ENCODE measurements at places on chromosomes 1 and 21. TPM values are rescaled to one million over a fixed set of nuclear protein-coding genes. Genes with fewer than 3 reads are reported as not detected.

DNA sequence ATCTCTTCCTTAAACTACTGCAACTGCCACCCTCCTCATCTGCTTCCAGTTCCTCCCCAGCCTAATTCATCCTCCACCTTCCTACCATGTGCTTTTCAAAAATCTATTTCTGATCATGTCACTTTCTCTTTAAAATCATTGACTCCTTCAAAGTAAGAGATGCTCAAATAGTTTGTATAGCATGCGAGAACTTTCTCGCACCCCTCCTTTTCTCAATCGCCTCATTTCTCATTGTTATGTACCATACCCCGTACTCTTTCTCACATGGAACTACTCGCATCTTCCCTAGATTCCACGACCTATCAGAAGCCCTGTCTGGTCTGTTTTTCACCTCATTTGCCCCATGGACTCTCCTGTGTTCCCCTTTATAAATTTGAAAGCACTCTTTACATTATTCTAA, 238.2 kb downstream of the NRIP1 start:
- DNase-seq, result no peak

DNA sequence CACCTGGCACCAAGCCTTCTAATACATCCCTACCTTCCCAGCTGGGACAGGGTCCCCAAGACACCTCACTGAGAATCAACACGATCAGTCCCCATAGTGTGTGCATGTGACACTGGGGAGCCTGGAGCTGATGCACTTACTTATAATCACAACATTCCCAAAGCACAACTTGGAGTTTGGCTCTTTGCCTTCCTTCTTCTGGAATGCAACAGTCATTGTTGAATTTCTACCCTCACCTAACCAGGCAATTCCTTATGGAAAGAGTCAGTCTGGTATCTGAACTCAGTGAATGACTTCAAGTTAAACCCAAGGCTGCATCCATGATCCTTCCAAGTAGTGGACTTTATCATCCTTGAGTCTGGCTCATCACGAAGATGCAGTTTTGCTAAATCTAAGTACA, 86.1 kb downstream of the DSCAM start:
- DNase-seq, result no peak

DNA sequence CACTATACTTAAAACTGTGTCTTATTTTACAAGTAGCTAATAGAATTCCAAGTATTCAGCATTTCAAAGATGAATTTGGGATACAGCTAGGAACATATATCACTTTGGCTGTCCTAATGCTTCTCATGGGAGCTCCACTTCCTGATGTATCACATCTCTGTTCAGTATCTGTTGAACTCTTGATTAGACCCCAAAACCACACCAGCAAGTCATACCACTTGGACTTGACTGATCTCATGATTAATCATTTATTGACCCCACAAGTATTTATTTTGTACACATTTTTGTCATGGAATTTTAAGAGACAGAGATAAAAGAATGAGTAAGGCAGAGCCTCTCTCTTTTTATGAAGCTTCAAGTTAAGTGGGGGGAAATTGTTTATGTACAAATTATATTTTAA, 30.0 kb downstream of the TMPRSS15 start:
- DNase-seq, result no peak

DNA sequence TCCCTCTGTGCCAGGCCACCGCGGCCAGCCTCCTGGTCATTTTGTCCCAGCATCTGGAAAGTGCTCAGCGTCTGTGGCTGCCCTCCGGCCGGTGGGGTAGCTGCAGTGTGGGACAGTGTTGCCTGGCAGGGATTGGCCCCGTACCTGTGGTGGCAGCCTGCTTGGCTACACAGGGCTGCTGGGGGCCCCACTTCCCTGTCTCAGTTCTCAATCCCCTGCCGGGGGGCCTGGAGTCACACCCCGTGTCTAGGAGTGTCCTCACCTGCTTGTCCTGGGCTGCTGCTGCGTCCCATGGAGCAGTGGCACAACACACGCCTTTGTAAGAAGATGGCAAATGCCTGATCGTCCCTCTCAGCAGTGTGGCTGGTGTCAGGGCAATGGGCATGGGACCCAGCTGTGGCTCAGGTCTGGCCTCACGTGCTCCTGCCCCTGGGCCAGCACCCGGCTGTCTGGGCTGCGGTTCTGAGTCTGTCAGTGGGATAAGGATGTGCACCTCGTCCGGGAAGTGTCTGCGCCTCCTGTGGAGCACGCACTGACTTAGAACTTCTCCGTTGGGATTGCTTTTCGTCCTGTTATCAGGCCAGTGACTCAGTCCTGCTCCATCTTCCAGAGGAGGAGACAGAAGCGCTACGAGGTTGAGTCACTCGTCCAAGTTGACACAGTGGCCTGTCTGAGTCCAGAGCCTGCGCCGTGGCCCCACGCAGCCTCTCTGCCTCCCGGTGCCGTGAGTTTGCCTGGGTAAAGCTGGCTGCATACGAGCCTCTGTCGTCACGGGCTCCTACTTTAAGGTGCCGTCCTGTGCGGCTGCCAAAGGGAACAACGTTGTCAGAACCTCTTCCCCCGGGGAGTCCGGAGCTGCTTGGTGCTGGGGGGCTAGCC, 41.0 kb downstream of the CRYAA start:
- DNase-seq, result no peak

- no peak for DNase-seq
Measured at GRCh38 chr1:41479000-41479807, 5.3 kb downstream of the EDN2 start.

ELF3 gene
- 0.33 TPM for total RNA-seq

DNA sequence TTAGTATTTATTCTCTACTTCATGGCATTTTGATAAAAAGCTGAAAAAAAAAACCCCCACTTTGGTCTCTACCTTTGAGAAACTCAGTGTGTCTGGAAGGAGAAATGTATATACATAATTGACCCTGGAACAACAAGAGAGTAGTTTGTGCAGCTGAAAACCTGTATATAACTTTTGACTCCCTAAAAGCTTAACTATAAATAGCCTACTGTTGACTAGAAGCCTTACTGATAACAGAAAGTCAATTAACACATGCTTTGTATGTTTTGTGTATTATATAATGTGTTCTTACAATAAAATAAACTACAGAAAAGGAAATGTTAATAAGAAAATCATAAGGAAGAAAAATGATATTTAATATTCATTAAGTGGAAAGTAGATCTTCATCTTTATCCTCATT, 88.0 kb downstream of the NEK7 start:
- DNase-seq, result no peak

DHRS3 gene
- total RNA-seq, result 91.8 TPM

DNA sequence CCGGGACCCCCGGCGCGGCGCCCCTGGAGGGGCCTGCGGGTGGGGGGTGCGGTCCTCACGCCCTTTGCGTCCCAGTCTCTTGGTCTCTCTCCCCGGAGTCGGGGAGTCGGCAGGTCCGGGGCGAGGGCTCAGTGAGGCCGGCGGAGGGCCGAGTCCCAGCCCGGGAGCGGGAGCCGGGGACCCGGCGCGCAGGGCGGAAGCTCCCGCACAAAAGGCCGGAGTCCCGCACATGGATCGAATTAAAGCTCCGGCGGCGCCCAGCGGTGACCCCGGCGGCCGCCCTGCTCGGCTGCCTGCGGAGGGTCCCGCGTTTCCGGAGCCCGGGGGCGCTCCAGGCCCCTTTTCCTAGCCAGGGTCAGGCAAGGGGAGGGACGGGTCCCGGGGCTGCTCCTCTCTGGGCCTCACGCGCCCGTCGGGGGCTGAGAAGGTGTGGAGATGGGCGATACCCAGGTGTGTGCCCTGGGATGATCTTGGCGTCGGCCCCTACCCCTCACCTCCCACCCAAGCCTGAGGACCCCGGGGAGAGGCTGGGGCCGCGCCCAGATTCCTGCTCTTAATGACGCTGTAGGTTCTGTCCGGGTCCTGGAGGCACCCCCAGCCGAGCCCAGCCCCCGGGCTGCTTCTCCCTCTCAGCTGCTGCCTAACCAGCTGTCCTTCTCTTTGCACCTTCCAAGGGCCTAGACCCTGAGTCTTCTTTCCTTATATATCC, 512 bp downstream of the FBLIM1 start:
- no peak for DNase-seq

C1QC gene
- 3.3 TPM for total RNA-seq

GRCh38 chr1:182029002-182029378, 32.5 kb downstream of the ZNF648 start:
- no peak for DNase-seq

DNA sequence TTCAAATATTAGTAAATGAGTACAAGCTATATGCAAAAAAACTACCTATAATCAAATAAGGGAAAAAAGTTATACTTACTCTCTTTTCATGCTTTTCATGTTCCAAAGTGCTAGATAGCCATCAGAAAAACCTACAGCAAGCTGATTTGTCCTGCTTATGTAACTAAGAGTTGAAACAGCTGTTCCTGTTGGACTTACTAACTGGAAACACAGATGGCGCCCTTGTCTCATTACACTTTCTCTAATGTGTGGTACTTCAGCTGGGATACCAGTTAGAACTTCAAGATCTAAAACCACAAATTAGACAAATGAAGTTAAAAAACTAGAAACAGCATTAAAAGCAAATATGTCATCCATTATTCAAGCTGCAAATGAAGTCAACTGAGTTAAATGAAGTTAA, 24.3 kb downstream of the AHCTF1 start:
- DNase-seq, result peak; percentile 15

DNA sequence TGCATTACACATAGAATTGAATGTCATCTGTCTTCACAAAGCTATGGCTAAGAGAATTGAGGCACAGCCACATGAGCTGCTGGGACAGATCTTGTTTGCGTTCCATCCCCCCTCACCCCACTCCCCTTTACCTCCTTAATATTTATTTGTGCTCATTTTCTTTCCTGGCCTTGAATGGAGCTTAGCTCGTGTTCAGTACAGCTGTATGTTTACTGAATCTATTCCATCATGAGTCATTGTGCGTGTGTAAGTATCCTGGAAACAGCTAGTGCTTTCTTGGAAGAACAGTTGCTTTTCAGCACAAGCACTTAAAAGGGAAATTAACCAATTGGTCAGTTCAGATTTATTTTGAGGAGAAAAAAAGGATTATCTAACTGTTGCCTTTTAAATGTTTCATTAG, 14.7 kb downstream of the PROX1 start:
- no peak for DNase-seq

DNA sequence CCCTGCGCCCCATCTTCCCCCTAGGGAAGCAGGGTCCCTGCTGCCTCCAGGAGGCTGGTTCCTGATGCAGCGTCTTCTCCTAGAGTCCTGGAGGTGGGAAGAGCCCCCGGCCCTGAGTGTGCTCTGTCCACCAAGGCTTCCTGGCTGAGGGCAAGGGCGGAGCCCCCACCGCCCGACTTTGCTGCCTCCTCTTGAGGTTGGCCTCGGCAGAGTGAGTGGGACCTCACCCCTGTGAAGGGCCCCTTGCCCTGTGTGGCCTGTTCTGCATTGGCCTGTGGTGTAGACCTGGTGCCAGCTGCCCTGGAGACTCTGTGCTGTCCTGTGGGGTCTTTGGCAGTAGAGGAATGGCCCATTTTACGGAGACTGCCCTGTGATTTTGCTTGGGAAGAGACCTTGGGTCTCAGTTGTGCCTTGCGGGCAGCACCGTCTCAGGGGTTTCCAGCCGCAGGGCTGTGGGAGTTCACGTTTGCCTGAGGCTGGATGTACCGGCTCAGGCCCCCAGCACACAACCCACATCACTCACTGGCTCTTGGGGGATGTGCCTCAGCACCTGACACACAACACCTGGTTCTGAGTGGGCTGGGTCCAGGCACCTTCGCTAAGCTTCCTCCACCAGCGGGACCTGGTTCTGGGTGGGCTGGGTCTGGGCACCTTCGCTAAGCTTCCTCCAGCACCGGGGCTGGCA, 73.6 kb downstream of the SKI start:
- no peak for DNase-seq

DNA sequence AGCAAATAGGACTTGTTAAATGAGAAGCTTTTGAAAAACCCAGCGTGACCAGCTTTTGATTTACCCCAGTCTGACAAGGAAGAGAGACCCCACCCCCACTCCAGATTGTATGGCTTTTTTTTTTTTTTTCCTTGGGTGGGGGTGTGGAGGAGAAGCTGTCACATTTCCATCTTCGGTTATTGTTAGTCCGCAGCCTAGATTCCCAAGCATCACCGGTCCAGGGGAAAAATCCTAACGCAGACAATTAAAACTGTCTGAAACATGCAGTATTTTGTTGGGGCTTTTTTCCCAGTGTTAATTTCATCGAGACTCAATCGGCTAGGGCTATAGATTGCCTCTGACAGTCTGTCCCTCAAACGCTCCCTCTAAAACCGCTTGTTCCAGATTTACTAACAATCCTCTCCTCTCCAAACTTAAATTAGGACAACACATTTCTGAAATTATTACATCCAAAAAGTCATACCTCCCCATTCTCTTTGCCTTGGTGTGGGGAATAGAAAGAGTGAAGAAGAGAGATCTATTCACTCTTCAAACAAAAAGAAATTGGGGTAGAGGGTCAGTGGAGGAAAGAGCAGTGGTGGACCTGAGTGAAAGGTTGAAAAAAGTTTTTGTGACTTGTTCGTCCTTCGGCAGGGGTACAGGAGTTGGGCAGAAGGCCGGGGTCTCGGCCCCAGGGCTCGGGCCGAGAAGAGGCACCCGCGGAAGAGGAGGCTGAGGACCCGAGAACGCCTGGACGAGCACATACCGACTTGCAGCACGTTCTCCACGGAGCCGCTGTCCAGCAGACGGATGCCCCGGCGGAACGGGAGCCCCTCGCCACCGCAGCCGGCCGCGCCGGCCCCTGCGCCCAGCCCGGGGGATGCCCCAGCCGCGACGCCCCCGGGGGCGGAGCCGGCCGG, 1.1 kb downstream of the ZSWIM5 start:
- DNase-seq, result no peak

DNA sequence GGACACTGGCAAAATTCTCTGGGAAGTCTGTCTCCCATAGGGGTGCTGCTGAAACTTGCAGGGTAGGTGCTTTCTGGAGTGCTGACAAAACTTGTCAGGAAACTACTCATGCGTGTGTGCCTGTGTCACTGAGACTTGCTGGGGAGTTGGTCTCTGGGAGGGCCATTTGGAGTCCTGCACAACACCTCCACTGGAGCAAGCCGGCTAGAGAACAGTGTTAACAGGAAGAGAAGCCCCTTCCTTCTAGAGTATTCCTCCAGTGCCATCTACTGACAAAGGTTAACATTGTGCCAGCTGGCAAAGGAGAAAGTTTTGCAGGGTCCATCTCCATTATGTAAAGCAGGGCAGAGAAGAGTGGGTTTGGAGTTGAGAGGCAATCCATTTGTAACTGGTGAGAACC, 30.0 kb downstream of the ZMYM4 start:
- peak; percentile 42 for DNase-seq

- DNase-seq, result peak; percentile 86
Measured at GRCh38 chr1:59814180-59814900, 409 bp upstream of the HOOK1 start.

GRCh38 chr1:1629430-1630190, 2.4 kb upstream of the MMP23B start:
- DNase-seq, result peak; percentile 80
